ENCODE measurements at places on chromosomes 7 and 10. TPM values are rescaled to one million over a fixed set of nuclear protein-coding genes. Genes with fewer than 3 reads are reported as not detected.

DNA sequence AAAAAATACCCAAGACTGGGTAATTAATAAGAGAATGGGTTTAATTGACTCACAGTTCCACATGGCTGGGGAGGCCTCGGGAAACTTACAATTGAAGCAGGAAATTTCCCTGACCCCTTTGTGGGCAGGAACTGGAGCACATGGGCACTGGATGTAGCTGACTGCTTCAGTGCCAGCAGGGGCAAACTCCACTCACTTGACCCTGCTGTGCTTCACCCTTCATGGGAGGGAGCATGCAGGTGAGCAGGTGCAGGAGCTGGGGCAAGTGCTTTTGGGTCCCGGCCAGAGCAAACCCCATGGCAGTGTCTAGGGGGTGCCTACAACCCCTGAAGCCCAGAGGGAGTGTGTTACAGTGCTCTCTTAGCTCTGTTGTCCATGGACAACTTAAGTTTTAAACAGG, 132.6 kb downstream of the AKR1D1 start:
- DNase-seq, result no peak

GRCh38 chr7:111678281-111678680, 116.0 kb upstream of the IMMP2L start:
- no peak for DNase-seq

DNA sequence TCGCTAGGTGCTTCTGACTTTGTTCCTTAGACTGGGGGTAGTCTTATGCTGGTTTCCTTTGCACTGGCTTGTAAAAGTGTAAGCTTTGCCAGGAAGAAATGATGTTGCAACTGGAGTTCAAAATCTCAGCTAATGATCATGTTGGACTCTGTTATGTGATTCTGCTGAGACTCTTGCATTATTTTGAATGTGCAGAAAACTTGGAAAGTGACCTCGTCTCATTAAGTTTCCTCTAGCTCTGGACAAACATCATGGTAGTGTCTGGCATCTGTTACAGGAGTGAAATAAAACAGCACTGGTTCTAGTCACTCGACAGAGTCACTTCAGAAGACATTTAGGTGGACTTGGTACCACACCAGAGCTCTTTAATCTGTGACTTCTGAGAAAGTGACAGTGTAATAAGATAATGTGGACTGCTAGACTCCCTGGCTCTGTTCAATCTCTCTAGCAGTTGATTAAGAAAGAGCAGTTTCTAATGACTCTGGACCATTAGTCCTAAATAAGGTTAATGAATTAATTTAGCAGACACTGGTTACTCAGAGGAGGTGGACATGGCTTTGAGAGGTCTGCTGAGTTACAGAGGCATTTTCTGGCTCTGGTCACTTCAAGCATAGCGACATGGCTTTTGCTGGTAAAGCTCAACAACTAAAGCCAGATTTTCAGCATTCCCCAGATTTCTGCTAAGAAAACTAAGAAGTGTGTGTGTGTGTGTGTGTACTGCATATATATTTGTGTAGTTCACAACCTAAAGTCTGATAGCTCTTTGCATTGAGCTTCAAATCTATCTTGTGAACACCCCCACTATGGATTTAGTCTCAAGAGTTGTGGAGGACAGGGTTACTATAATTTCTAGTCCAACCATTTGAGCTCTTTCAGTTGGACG, 2.0 kb downstream of the NRP1 start:
- DNase-seq, result no peak

DNA sequence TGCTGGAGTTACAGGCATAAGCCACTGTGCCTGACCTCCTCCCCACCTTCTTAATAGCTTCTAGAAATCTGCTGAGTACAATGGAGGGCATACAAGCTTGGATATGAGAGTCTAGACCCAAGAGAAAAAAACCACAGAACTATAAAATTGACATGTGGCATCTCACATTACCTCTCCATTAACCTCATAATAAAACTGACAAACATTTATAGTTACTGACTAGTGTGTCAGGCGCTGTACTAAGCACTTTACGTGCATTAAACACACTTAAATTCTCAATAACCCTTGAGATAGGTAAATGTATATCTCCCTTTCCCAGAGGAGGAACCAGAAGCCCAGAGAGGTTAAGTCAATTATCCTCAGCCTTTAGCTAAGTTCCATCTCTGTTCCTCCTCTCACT, 300.5 kb upstream of the MYO3A start:
- DNase-seq, result no peak

GRCh38 chr10:132873395-132873794, 69.0 kb downstream of the CFAP46 start:
- DNase-seq, result no peak

GRCh38 chr7:34041707-34042106, 136.4 kb downstream of the BMPER start:
- no peak for DNase-seq

Gene CARD11
- 83.3 TPM for total RNA-seq

- DNase-seq, result no peak
Measured at GRCh38 chr7:93374345-93374940, 142.3 kb downstream of the VPS50 start.

DNA sequence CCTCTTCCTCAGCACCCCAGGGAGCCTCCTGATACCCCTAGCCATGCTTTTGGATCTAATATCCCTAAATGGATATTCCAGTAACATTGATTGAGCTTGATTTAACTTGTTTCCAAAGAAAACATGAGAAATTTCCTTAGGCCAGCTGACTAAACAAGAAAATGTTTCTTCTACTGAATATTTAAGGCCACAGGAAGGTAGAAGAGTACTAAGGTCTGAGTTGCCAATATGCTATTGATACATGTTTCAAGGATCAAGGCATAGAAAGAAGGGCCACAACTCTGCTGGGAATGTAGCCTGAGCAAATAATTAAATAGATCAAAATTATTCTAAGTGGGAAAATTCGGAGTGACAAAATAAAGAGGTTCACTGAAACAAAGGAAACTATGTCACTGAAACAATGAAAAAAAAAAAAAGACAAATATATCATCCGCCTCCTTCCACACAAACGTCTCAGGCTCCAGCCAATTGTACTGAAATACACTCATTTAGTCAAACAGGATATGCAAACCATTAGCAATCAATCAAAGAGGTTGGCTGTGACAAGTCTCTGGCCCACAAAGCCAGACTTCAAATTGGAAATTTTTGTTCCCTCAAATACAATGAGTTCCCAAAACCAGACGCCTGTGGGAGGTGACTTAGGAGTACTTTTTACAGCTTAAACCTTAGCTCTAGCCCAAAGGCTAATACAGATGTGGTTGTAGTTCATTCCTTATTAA, 396.2 kb downstream of the HTR7 start:
- no peak for DNase-seq

GRCh38 chr10:70552586-70552985, 50.0 kb downstream of the PRF1 start:
- DNase-seq, result no peak

Gene NPSR1
- not detected for total RNA-seq

DNA sequence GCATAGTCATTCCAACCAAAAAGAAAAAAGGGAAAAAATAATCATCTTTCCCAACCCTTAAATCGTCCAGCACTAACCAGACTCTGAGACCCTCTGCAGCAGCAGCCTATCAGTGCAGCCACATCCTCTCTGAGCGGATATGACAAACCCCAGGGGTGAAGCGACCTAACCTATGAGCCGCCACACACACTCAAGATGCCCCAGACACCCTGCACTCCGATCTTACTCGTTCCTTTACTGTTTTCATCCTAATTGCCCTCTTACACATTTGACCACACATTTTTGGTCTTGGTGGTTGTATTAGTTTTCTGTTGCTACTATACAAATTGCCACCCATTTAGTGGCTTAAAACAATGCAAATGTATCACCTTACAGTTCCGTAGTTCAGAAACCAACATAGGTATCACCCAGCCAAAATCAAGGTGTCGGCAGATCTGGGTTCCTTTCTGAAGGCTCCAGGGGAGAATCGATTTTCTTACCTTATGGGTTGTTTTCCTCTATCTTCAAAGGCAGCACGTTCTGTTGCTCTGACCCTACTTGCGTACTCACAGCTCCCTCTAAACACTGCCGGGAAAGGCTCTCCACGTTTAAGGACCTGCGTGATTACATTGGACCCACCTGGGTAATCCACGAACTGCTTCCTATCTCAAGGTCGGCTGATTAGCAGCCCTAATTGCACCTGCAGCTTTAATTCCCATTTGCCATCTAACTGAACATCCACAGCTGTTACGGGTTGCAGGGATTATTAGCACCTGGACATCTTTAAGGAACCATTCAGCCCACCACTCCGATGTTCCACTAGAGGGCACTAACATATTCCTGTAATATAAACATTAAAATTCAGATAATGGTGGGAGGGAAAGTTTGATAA, 37.3 kb upstream of the PRSS1 start:
- DNase-seq, result no peak

- peak; percentile 38 for DNase-seq
Measured at GRCh38 chr10:132138596-132138995, 48.2 kb upstream of the DPYSL4 start.

- DNase-seq, result peak; percentile 68
Measured at GRCh38 chr10:6136215-6137201, 47.7 kb downstream of the RBM17 start.

Gene SHTN1
- total RNA-seq, result 0.39 TPM

DNA sequence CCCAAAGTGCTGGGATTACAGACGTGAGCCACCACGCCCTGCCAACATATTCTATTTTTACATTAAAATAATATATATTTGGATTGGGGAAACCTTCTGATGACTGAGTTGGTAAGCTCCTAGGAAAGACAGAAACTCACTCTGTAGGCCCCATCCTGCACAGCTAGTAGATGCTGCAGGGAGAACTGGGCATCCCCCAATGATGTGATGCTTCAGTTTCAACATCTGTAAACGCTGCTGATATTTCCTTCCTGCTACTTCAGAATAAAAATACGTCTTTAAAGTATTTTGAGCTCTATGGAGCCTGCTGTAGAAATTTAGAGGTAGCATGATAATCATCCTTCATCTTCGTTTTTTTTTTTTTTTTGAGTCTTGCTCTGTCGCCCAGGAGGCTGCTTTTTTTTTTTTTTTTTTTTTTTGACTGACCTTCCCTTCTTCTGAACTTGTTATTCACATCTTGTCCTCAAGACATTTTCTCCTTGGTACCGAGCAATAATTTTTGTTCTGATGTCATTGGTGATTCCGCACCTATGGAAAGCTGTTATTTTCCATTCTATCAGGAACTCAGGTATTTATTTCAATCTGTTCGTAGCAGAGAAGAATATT, 21.8 kb upstream of the INPP5F start:
- DNase-seq, result no peak
